Adrenal gland (tissue), 19 donors: ENCODE measurements at places on chromosomes 4 and X. TPM values are rescaled to one million over a fixed set of nuclear protein-coding genes. Genes with fewer than 3 reads are reported as not detected.

CCDC149 gene
- total RNA-seq = 3.6 TPM

RASGEF1B gene
- 6.6 TPM for total RNA-seq

TMEM165 gene
- total RNA-seq = 202 TPM

ZCCHC18 gene
- total RNA-seq = 0.47 TPM

HOPX gene
- 60.7 TPM for total RNA-seq

WDR45 gene
- total RNA-seq = 108 TPM

MAGEC1 gene
- total RNA-seq = not detected

ANK2 gene
- 27.1 TPM for total RNA-seq

TFDP3 gene
- total RNA-seq = not detected

IL2 gene
- not detected for total RNA-seq

ANAPC4 gene
- total RNA-seq = 55.1 TPM

ZFP42 gene
- not detected for total RNA-seq

SGMS2 gene
- total RNA-seq = 26.8 TPM

SH2D1A gene
- total RNA-seq = 0.15 TPM

FAM241A gene
- total RNA-seq = 4.6 TPM

ADGRL3 gene
- 54.4 TPM for total RNA-seq

MSL3 gene
- total RNA-seq = 16.0 TPM

NUDT9 gene
- total RNA-seq = 35.9 TPM

ODAPH gene
- total RNA-seq = not detected

MORC4 gene
- 45.7 TPM for total RNA-seq

MAGIX gene
- 16.2 TPM for total RNA-seq

CTAG1A gene
- total RNA-seq = not detected

FRMD7 gene
- total RNA-seq = not detected

TMEM35A gene
- total RNA-seq = 1.3 TPM

HMGN5 gene
- total RNA-seq = 9.1 TPM

POLN gene
- 2.9 TPM for total RNA-seq

ITM2A gene
- 23.1 TPM for total RNA-seq

EXOC1L gene
- not detected for total RNA-seq

ATOH1 gene
- total RNA-seq = not detected

NAP1L3 gene
- 7.6 TPM for total RNA-seq

NXF2B gene
- total RNA-seq = not detected

SPATA4 gene
- total RNA-seq = not detected

MAOA gene
- 43.0 TPM for total RNA-seq

RAP1GDS1 gene
- total RNA-seq = 20.9 TPM

SNCA gene
- total RNA-seq = 10.4 TPM

YTHDC1 gene
- total RNA-seq = 47.1 TPM

ERAS gene
- not detected for total RNA-seq

TSPAN7 gene
- 85.3 TPM for total RNA-seq

TGIF2LX gene
- total RNA-seq = not detected

SLC16A2 gene
- 38.2 TPM for total RNA-seq

UGT2A2 gene
- total RNA-seq = not detected

ALPK1 gene
- total RNA-seq = 14.6 TPM

SPIN2B gene
- 12.9 TPM for total RNA-seq

MID1IP1 gene
- total RNA-seq = 52.8 TPM

SYTL4 gene
- total RNA-seq = 3.4 TPM

AMTN gene
- total RNA-seq = not detected

KIAA1210 gene
- total RNA-seq = 0.56 TPM
